ENCODE measurements at places on chromosomes 2 and 18.

DNA sequence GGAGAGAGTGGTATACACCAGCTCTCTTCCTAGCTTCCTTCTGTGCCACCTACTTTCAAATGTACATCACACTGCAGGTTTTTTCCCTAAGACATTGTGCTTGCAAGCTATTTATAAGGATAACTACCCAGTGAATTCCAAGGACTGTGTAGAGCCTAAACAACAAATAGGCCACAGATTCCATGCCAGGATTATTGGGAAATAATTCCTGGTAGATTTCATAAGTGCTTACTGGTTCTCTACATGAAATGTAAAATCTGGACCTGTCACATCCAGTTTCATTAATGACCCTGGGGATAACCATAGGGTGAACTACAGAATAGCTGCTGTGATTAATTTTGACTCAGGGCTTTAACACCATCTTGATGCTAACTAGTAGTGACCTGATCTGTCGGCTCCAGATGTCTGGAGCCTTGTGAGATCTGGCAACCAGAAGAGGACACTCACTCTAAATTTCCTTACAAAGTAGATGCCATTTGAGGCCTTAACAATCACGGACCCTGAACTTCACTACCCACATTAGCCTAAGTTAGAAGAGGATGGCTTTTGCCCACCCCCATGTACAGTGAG is 34.3 kb upstream of the LGALSL start:
- no peak for DNase-seq

- no peak for DNase-seq
These were observed 51.8 kb upstream of the GPR75 start for GRCh38 chr2:53911434-53912189.

- DNase-seq: no peak
These were observed 143.1 kb upstream of the TTC39C start for GRCh38 chr18:23871410-23871809.

GRCh38 chr18:21548647-21549046 is 51.9 kb downstream of the ESCO1 start:
- DNase-seq: no peak

GRCh38 chr2:179938026-179938425 is 69.1 kb downstream of the CWC22 start:
- no peak for DNase-seq

GRCh38 chr2:120867290-120868241 is 131.9 kb downstream of the GLI2 start:
- DNase-seq: peak; percentile 39

DNA sequence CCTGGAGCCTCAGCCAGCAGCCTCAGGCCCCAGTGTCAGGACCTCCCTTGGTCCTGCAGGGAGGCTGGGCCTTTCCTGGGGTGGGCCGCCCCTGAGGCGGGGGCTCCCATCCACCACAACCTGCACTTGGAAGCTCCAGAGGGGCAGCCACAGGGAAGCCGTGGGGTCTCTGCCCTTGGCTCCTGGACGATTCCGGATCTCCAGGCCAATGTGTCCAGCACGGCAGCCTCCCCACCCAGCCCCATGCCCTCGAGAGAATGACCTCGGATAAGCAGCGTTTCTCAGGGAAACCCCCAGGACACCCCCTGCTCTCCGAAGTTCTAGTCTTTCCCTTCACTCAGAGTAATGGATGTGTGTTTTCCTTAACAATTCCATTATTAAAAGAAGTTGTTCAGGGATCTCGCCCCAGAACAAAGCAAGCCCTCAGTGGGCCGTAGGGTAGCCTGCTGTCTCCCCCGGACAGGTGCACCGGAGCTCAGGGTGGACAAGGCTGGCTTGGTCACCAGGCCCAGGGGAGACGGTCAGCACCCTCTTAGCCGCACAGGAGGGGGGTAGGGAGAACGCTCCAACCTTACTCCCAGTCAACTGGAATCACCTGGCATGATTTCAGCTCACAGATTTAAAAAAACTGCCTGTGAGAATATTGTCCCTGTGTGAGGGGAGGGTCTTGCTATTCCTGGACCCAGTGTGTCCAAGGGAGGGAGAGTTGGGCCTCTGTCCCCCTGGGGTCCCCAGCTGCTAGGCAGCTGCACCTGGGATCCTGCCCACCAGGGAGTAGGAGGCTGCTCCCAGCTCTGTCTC is 72.2 kb upstream of the OTOS start:
- DNase-seq: no peak

- DNase-seq: no peak
These were observed 37.5 kb downstream of the MGAT4A start for GRCh38 chr2:98693477-98693876.

GRCh38 chr2:143955401-143956065 is 564.4 kb downstream of the ZEB2 start:
- DNase-seq: no peak

DNA sequence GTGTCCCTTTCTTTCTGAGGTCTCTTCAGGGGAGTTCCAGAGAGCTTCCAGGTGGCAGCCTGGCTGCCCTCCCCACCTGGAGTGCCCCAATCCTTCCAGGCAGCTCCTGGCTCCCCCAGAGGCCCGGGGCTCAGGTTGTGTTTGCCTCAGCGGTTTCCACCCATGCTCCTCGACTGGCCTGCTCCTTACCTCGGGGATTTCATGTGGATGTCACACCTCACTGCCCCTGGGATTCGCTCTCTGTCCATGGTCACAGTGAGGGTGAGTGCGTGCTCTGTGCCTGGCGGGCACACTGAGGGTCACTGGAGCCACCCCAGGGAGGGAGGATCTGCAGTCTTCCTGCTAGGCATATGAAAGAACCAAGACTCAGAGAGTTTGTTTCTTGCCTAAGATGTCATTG is 2.1 kb upstream of the TOGARAM2 start:
- DNase-seq: no peak

DNA sequence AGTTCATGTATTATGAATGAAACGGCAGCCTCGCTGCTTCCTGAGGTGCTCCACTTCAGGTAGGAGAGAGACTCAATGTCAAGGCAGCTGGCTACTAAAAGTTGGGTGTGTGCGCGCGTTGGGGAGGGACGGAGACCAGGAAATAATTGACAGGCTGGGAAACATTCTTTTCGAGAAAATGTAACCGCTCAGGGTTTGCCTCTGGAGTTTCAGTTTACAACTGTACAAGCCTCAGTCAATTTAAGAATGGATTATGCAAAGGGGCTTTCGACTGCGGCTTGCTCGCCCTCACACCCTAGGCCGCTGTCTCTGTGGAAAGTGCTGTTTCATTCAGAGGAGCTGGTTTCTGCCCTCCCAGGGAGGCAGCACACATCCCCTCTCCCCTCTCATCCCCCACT is 4.4 kb upstream of the SPRED2 start:
- DNase-seq: no peak

- no peak for DNase-seq
These were observed at the start of gene RNF152 for GRCh38 chr18:61892683-61893308. RNF152 (minus strand) TSS chr18:61893007; CDS start chr18:61816463, 76,544 bp downstream.

DNA sequence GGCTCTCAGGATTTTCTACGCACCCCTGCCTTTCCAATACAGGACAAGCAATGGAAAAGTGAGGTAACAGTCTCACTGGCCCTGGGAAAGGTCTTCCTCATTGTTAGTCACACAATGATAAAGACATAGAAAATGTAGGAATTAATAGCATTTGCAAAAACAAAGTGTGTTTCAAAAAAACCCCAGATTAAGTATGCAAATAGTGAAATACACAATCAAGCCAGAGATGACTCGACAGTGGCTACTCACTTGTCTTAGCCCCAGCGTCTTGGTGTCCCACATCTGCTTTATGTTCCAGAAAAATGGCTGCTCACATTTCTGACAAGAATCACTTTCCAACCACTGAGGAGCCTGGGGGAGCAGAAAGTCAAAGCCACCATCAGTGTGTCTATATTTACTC is 47.0 kb upstream of the AP1S3 start:
- no peak for DNase-seq

DNA sequence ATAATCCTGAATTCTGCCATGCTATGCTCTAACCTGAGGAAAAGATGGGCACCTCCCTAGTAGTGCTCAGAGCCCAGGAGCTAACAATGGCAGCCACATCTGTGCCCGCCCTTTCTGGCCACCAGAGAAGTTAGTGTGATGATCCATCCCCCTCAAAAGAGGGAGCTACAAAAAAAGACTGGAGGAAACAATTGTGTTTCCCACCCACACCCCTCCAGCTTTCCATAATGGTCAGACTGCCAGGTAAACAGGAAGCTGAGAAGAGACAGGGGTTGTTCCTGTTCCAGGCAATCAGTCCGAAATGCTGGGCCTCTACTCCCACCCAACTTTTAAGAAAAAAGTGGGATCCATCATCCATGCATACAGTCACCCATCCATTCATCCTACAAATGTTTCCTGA is 3.2 kb downstream of the TBC1D8 start:
- DNase-seq: no peak

- no peak for DNase-seq
These were observed 73.6 kb downstream of the SPATS2L start for GRCh38 chr2:200380091-200380561.

GRCh38 chr18:36692921-36693332 is 135.9 kb downstream of the TPGS2 start:
- DNase-seq: no peak

DNA sequence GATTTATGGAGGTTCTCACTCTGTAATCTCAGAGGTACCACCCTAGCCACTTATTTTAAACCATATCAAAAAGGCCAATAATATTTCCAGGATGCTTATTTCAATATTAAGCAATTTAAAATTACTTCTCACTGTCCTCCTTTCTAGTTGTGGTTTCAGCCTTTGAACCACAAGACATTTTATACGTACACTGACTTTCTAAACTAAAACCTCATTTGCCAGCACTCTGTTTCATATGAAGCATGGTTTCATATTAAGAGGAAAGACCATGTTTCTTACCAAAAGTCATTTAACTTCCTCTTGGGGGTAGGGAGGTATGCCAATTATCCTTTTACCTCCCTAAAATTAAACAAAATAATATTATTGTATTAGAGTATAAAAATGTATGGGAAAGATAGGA is 399.8 kb downstream of the CDH7 start:
- no peak for DNase-seq

GRCh38 chr2:33018271-33018670 is 71.5 kb downstream of the LTBP1 start:
- no peak for DNase-seq

GRCh38 chr18:77906103-77906892 is 656.6 kb downstream of the GALR1 start:
- no peak for DNase-seq

DNA sequence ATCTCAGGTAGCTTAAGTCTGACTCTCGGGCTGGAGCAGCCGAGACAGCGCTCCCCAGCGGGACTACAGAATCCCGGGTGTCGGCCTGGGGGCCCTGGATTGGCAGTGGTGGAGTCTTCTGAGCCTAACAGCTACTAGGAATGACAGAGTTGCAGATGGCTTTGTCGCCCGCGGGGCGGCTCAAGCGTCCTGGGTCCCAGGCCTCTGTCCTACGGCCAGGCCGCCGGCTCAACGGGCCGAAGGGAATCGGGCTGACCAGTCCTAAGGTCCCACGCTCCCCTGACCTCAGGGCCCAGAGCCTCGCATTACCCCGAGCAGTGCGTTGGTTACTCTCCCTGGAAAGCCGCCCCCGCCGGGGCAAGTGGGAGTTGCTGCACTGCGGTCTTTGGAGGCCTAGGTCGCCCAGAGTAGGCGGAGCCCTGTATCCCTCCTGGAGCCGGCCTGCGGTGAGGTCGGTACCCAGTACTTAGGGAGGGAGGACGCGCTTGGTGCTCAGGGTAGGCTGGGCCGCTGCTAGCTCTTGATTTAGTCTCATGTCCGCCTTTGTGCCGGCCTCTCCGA is 8.8 kb downstream of the SIX2 start:
- no peak for DNase-seq

- no peak for DNase-seq
These were observed 110.9 kb downstream of the PTRHD1 start for GRCh38 chr2:24682304-24682703.

- DNase-seq: peak; percentile 25
These were observed 195.3 kb upstream of the CDH2 start for GRCh38 chr18:28372186-28372585.

- DNase-seq: no peak
These were observed 346.7 kb downstream of the RAD51AP2 start for GRCh38 chr2:17171446-17172049.

DNA sequence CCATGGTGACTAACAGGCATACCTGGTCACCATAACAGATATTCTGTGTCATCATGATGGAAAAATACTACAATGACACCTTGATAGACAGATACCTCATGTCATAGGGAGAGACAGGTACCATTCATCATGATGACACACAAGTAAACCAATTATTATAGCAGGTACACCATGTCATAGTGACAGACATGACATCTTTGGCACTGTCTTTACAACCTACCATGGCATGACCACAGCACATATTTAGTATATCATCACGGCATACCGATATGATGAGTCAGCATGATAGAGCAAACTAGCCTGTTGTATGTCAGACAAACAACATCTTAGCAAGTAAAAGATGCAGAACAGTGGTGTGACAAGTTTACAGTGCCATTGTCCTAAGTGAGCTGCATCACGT is 101.3 kb upstream of the KLHL29 start:
- no peak for DNase-seq

GRCh38 chr18:37985126-37985525 is 419.5 kb upstream of the CELF4 start:
- DNase-seq: no peak

GRCh38 chr2:84965827-84966226 is 5.1 kb upstream of the KCMF1 start:
- DNase-seq: no peak

GRCh38 chr2:191038741-191039140 is 24.8 kb upstream of the STAT1 start:
- DNase-seq: no peak

- DNase-seq: no peak
These were observed 73.5 kb downstream of the VAPA start for GRCh38 chr18:9987345-9987744.

- no peak for DNase-seq
These were observed 44.7 kb downstream of the THSD7B start for GRCh38 chr2:136809998-136810397.

GRCh38 chr2:104254017-104254416 is 599.9 kb upstream of the POU3F3 start:
- DNase-seq: no peak

GRCh38 chr2:178731300-178731699 is 75.9 kb downstream of the TTN start:
- DNase-seq: no peak

GRCh38 chr2:190882411-190882766 is 1.8 kb downstream of the GLS start:
- no peak for DNase-seq

DNA sequence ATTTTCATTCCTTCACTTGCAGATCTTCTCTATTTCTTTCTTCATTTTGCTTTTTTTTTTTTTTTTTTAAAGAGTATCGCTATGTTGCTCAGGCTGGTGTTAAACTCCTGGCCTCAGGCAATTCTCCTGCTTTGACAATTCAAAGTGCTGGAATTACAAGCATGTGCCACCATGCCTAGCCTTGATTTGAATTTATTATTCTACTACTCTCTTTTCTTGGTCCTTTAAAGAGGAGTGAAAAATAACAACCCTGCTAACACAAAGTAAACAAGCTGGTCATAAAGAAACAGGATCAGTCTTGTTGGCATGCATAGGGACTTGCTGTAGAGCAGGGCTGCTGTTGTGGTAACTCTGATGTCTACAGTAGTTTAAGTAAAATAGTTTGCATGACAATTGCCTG is 1615.3 kb upstream of the ZEB2 start:
- DNase-seq: peak; percentile 7

GRCh38 chr2:166487171-166487570 is 6.9 kb downstream of the SCN7A start:
- no peak for DNase-seq

GRCh38 chr2:164831887-164832286 is 9.7 kb downstream of the COBLL1 start:
- DNase-seq: no peak

GRCh38 chr18:48504819-48505218 is 34.0 kb upstream of the CTIF start:
- no peak for DNase-seq

- DNase-seq: no peak
These were observed 111.0 kb upstream of the ANKRD30BL start for GRCh38 chr2:132272713-132273112.

- no peak for DNase-seq
These were observed 773 bp downstream of the CMPK2 start for GRCh38 chr2:6864923-6865345.

All from BJ (cell line).